ENCODE measurements at places on chromosomes 11 and 22.
A peak's percentile ranks its signal among the peaks of the same experiment; 100 is the strongest.

GRCh38 chr11:63445118-63445517 lies 45.8 kb downstream of the PLAAT5 start:
- DNase-seq = no peak

- DNase-seq = no peak
Observed at GRCh38 chr22:17990147-17990546, 34.2 kb downstream of the MICAL3 start.

DNA sequence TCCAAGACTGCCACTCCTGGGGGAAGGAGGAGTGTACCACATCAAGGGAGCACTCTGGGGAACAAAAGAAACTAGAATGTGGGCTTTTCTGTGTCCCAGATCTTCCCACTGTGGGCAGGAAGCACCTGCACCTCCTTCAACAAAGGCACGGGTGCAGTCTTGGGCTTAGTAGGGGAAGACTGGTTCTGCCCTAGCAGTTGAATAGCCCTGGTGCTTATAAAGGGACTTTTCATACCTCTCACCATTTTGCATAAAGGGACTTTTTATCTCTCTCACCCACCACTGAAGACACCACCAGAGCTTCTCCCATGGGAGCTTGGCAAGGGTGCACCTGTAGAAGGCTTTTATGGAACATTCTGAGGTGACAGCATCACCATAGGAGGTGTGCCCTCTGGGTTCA lies 65.8 kb upstream of the MS4A8 start:
- no peak for DNase-seq

DNA sequence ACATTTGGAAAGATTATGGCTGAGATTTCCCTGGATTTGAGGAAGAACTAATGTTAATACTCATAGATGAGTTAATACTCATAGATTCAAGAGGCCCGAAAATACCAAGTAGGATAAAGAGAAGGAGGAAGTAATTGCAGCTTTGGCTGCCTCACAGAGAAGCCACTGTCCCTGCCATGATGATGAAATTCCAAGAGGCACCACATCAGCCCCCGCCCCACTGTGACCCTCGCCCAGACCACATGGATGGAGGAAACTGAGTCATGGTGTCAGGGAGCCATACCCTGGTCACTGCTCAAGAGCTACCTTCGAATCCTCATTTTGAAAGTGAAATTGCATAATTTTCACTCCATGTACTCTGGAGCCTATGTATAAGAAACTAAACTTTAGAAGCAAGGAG lies 92.9 kb upstream of the SLC22A12 start:
- DNase-seq = no peak

- DNase-seq = no peak
Observed at GRCh38 chr11:132814410-132814809, 717.9 kb downstream of the OPCML start.

- no peak for DNase-seq
Observed at GRCh38 chr11:86460461-86461385, 86.0 kb downstream of the CCDC81 start.

DNA sequence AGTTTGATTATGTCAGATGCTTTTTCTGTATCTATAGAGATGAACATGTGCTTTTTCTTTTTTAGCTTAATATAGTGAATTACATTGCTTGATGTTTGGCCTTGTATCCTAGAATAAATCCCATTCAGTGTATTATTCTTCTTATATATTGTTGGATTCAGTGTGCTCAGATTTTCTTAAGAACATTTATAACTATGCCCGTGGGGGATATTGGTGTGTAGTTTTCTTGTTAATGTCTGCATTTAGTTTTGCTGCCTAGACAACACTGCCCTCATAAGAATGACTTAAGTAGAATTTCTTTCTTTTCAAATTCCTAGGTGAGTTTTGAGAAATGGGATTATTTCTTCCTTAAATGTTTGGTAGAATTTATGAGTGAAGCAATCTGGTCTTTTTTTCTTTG lies 98.5 kb downstream of the TMEM135 start:
- no peak for DNase-seq

GRCh38 chr11:64230171-64230984 lies at the start of gene DNAJC4:
DNAJC4 (plus strand) TSS chr11:64230548; CDS start chr11:64230855, 307 bp downstream.
- peak; percentile 91 for DNase-seq

GRCh38 chr11:65383778-65384177 lies 1.3 kb upstream of the SLC25A45 start:
- DNase-seq = no peak

DNA sequence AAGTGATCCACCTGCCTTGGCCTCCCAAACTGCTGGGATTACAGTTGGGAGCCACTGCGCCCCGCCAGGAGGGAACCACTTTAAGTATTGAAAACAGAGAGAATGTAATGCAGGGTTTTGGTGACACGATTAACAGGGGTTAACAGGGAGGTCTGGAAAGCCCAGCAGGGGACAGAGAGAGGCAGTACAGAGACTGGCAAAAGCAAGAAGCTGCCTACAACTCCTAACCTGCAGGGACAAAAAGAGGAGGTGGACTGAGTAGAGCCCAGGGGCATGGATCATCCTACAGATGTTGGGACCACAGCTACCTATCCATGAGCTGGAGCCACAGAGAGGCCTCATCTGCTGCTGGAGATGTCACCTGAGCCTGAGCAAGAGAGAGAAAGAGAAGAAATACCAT lies 1.7 kb upstream of the SPINDOC start:
- DNase-seq = no peak

- DNase-seq = no peak
Observed at GRCh38 chr22:23392420-23393121, 187.5 kb downstream of the IGLL1 start.

DNA sequence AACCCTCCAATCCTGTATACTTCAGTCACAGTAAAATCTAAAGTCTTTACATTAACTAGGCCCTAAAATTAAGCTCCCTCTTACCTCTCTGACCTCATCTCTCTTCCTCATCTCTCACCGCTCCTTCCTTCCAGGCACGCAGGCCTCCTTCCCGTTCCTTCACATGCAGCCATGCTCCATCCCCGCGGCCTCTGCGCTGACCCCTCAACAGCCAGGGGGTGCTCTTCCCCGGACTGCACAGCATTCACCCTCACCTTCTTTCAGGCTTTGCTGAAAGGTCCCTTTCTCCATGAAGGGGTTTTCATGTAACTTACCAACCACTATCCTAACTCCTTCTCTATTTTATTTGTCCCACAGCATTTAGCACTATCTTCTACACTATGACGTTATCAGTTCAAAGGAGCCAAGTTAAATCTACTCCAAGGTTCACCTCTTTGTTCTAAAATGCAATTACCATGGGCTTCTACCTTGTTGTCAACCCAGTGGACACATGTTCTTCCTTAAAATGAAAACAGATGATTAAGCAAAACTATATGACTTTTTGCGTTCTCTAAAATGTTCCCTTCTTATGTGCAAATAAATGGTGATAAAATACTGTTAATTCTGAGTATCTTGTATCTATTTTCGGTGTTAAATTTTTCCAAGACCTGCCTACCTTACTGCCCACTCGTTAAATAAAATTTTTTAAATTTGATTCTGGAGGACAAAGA lies 57.8 kb upstream of the APOA1 start:
- no peak for DNase-seq

DNA sequence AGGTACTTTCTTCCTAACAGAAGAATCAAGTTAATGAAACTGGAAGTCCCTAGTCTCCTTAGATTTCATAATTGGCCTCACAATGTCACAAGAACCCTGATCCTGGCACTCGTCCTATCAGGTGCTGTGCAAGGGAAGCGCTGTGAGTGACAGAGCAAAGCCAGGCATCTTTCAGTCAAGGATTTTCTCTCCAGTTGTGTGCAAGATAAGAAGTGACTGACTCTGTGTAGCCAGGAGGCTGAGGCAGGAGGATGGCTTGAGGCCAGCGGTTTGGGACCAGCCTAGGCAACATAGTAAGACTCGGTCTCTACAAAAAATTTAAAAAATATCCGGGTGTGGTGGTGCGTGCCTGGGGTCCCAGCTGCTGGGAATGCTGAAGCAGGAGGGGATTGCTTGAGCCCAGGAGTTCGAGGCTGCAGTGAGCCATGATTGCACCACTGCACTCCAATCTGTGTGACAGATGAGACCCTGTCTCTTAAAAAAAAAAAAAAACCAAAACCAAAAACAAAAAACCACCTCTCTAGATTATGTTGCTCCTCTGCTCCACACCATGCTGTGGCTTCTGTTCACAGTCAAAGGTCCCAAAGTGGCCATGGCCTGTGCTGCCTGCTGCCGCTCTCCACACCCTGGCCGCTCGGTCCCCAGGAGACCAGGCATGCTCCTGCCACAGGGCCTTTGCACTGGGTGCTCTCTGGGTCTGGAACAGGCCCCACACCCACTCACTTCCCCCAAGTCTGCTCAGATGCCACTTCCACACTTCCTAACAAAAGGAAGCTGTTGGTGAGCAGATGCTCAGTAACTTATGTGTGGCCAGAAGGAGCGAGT lies 54.2 kb upstream of the CLDN5 start:
- DNase-seq = no peak

- DNase-seq = no peak
Observed at GRCh38 chr11:103529181-103529684, 420.0 kb downstream of the DYNC2H1 start.

- no peak for DNase-seq
Observed at GRCh38 chr11:1862588-1863351, 9.9 kb downstream of the LSP1 start.

GRCh38 chr22:44071781-44072326 lies 47.8 kb downstream of the PARVB start:
- no peak for DNase-seq

DNA sequence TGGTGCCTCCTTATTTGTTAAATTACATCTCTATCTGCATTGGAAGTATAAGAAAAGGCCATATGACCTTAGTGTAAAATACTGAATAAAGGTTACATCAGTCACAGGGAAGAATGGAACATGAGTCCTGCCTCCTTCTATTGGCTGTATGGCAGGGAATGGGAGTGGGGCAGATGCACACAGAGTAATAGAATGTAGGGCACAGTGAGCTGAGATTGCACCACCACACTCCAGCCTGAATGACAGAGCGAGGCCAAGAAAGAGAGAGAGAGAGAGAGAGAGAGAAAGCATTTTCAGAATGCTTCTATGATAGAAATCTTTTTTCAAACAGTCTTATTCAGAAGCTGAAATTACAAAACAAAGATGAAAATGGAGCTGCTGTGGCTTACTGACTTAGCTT lies 58.8 kb downstream of the SLN start:
- DNase-seq = no peak

DNA sequence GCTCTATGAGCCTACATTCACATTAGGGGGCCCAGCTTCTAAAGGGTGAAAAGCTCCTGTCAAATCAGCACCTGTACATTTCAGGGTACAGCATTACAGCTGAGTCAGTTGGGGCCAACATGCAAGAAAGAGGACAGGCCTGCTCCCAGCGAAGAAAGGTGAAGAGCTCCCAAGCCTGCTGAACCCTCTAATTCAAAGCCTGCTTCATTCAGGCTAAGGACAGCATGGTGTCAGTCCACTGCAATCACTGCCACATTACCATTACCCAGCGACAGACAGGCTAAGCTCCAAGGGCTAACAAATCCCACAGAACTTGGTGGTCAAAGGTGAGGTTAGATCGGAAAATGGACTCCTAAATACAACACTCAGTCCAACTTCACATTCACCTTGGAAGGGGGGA lies 65.4 kb upstream of the CHRM4 start:
- no peak for DNase-seq

GRCh38 chr22:35217527-35217926 lies 39.8 kb upstream of the HMGXB4 start:
- DNase-seq = no peak

DNA sequence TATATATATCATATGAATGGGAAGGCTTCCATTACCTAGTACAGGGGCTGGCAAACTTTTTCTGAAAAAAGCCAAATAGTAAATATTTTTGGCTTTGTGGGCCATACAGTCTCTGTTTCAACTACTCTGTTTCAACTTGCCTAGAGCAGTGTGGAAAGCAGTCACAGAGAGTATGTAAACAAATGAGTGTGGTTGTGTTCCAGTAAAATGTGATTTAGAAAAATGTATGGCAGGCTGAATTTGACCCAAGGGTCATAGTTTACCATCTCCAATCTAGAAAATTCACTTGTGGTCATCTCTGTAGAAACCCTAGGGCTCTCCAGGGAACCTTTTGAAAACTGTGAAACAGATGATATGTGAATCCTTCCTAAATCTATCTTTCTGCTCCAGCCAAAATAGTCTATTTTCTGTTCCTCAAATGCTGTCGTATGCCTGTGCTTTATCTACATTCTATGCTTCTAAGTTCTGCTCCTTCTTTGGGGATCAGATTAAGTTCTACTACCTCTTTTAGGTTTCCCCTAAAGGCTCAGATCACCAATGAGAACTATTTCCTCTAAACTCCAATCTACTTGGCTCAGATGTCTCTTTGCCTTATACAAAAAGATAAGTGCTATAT lies 356.2 kb downstream of the METTL15 start:
- no peak for DNase-seq

GRCh38 chr11:11366793-11367192 lies 13.7 kb upstream of the CSNK2A3 start:
- no peak for DNase-seq

- peak; percentile 15 for DNase-seq
Observed at GRCh38 chr11:72683782-72684200, 9.6 kb upstream of the PDE2A start.

GRCh38 chr11:15730263-15730994 lies 615.7 kb downstream of the INSC start:
- no peak for DNase-seq

GRCh38 chr22:18033204-18033998 lies 9.0 kb upstream of the MICAL3 start:
- DNase-seq = no peak

- no peak for DNase-seq
Observed at GRCh38 chr11:86933891-86934581, 21.2 kb downstream of the FZD4 start.

GRCh38 chr11:118180300-118180703 lies 3.9 kb upstream of the SCN2B start:
- peak; percentile 16 for DNase-seq

- DNase-seq = no peak
Observed at GRCh38 chr11:112655371-112655770, 305.8 kb upstream of the NCAM1 start.

GRCh38 chr11:2134022-2135010 lies 4.9 kb downstream of the IGF2 start:
- DNase-seq = no peak

GRCh38 chr11:50192743-50193142 lies 160.1 kb downstream of the OR4C45 start:
- DNase-seq = no peak

GRCh38 chr11:133508468-133508867 lies 23.8 kb downstream of the OPCML start:
- no peak for DNase-seq

DNA sequence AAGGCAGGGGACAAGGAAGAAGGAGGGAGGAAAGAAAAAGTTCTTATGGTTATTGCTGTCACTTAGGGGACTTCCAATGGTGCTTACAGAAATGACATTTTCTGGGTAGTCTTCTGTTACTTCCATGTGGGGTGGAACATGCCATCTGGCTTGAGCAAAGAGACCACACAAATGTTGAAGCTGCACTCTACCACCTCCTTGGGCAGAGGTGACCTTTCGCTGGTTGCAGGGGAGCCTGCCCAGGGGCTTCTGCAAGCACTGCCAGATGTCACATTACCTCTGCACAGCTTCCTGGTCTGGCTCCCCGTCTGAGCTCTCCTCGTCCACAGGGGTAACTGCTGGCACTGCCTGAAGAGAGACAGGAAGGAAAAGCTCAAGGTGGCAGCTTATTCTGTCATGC lies 32.6 kb upstream of the APOA1 start:
- no peak for DNase-seq
